ENCODE measurements at places on chromosomes 6 and 20.

GRCh38 chr20:11807054-11808048, 110.3 kb upstream of the BTBD3 start:
- no peak for DNase-seq

DNA sequence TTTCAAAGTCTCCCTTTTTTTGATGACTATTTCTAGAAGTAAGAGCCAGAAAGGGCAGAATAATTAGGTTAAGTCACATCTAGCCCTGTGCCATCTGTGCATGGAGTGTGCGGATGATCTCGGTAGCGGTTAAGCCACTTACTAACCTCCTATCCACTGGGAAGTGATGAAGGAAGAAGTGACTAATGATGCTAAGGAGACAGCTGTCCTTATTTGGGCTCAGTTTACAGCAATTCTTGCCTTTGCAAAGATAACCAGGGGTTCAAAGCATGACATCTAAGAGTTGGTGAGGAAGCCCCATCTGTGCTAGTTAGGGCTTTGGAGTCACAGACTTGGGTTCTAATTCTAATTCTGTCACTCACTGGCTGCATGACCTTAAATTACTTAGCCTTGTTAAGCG, 62.4 kb upstream of the RREB1 start:
- no peak for DNase-seq

- no peak for DNase-seq
Measured at GRCh38 chr6:41704028-41704427, 31.4 kb downstream of the TFEB start.

DNA sequence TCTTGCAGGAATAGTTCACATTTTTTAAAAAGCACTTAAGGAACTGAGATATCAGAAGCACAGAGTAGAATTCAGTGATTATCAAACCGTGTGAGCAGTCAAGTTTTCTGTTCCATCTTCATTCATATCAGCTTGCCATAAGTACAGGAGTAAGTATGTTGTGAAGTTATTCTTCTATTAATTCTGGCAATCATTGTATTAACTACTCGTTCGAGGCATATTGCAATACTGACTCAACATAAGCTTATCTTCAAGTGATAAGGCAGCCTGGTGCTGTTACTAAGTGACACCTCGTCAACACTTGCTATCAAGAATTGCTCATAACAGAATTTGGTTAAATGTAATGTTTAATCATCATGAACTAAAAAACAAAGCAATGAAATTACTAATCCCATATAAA, 75.7 kb upstream of the SNX9 start:
- no peak for DNase-seq

GRCh38 chr6:68689910-68690309, 54.8 kb downstream of the ADGRB3 start:
- DNase-seq: no peak

DNA sequence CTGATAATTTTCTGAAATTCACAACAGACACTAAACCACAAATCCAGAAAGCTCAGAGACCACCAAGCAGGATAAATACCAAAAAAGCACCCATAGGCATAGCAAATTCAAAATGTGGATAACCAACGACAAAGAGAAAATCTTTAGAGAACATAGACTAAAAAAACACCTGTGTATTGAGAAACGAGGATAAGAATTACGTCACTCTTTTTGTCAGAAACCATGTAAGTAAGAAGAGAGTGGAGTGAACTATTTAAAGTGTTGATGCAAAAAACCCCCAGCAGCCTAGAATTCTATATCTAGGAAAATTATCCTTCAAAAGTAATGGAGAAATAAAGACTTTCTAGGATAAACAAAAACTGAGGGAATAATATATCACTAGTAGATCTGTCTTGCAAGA, 126.9 kb upstream of the SCGN start:
- DNase-seq: no peak

- DNase-seq: no peak
Measured at GRCh38 chr6:116244284-116244683, 9.6 kb downstream of the TSPYL4 start.

GRCh38 chr6:101458336-101458735, 64.8 kb downstream of the GRIK2 start:
- no peak for DNase-seq

DNA sequence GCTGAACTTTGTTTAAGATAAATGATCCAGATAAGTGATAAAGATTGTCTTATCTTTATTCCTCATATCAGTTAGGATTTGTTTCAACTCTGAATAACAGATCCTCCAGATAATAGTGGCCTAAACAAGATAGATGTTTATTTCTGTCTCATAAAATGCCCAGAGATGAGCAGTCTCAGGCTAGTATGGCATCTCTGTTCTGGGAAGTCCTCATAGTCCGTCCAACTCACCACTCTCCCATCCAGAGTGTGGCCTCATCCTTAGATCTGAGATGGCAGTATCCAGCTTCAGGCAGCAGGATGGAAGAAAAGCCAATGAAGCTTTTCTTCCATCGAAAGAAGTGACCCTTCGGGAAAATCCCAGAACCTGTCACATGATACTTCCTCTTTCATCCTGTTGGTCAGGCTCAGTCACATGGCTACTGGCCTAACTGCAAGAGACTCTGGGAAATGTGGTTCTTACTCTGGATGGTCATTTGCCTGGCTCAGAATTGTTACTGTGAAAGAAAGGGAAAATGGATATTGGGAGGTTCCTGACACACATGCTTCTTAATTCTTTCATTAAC, 29.4 kb upstream of the TAGAP start:
- DNase-seq: no peak

- no peak for DNase-seq
Measured at GRCh38 chr20:21092806-21093205, 13.4 kb downstream of the LINC00237 start.

- DNase-seq: no peak
Measured at GRCh38 chr6:2375443-2375842, 130.0 kb upstream of the GMDS start.

DNA sequence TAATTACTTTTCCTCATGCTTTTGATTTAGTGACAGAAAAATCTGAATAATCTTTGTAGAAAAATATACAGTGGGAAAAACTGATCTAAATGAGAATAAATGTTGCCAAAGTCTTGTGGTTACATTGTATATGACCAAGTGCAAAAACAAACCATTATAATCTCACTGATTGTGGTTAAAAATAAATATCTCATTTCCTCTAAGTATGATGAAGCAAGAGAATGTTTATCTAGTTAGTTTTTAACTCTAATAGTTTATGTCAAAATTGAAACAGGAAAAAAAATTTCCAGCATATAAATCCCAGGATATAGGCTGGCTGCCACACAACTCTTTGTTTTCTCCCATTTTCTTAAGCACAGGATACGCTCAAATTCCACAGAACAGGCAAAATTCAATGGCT, 392.7 kb upstream of the ID4 start:
- no peak for DNase-seq

DNA sequence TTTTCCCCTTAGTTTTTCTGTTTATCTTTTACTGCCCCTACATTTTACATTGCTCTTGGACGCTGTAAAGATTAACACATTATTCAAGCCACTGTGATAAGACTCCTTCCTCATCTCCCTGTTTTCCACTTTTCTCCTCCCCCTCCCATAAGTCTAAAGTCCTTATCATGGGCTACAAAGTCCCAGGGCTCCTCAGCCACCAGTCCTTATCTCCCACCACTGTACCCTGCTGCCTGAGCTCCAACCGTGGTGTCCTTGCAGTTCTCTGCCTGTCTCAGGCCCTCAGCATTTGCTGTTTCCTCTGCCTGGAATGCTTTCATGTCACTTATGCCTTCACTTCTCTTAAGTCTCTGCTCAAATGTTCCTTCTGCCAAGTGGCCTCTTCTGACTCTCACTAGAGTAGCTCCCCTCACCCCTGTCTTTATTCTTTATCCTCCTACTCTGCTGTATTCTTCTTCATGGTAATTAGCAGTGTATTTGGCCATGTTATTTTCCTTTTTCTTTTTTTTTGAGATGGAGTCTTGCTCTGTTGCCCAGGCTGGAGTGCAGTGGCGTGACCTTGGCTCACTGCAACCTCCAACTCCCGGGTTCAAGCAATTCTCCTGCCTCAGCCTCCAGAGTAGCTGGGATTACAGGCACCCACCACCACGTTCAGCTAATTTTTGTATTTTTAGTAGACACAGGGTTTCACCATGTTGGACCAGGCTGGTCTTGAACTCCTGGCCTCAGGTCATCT, 10.8 kb upstream of the LATS1 start:
- no peak for DNase-seq

- DNase-seq: no peak
Measured at GRCh38 chr20:11001764-11002540, 328.2 kb upstream of the JAG1 start.

GRCh38 chr6:129787816-129788215, 73.3 kb downstream of the TMEM244 start:
- no peak for DNase-seq

DNA sequence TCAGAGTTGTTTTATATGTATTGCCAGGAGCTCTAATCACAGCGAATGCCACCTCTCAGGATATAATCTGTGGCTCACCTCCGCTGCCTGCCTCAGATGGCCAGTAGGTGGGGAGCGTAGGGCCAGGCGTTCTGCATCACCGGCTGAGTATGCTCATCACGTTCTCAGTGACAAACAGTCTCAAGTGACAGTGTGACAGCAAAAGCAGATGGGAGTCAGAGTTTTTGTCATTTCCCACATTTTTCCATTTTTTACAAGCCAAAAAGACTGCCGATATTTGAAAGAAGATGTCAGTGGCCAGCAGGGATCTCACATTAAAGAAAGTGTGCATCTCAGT, 208.7 kb downstream of the ALDH8A1 start:
- no peak for DNase-seq

GRCh38 chr6:136921936-136922684, at the start of gene SLC35D3:
Gene SLC35D3 (plus strand): TSS chr6:136922301. CDS start chr6:136922429, 128 bp downstream.
- DNase-seq: peak; percentile 63

- peak; percentile 76 for DNase-seq
Measured at GRCh38 chr6:90610751-90611542, 24.1 kb upstream of the MAP3K7 start.

DNA sequence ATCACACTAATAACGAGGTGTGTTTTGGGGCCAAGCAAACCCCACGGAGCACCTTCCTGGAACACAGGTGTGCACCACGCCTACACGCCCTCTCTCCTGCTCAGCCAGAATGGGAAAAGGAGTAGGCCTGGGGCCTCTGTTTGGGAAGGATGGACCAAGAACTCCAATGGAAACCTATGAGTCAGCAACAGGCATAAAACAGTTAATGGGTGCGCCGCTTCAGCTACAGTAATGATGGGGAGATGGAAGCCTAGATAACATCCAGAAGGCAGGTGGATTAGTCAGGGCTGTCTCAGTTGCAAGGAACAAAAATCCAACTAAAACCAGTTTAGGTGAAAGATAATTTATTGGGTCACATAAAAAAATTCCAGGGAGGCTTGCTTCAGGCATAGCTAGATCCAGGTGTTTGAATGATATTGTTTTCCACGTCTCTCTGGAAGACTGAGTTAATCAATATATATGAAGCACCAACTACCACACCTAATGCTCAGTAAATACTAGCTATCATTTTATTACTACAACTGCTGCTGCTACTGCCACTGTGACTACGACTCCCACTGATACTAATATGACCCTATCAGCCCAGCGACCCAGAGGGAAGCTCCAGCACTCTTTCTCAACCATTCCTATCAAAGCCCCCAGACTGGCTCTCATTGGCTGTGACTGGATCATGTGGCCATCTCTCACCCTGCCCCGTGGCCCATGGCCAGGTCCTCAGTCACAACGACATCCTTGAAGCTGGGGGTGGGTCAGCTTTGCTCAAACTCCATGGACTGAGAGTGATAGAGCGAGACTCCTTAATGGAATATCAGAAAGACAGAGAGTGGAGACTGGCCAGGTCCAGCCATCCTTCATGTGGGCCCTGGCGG, 155.2 kb upstream of the PTPN1 start:
- DNase-seq: no peak

GRCh38 chr6:145660676-145661075, 74.6 kb downstream of the EPM2A start:
- no peak for DNase-seq

- DNase-seq: no peak
Measured at GRCh38 chr20:17909869-17910321, 58.7 kb downstream of the SNX5 start.

DNA sequence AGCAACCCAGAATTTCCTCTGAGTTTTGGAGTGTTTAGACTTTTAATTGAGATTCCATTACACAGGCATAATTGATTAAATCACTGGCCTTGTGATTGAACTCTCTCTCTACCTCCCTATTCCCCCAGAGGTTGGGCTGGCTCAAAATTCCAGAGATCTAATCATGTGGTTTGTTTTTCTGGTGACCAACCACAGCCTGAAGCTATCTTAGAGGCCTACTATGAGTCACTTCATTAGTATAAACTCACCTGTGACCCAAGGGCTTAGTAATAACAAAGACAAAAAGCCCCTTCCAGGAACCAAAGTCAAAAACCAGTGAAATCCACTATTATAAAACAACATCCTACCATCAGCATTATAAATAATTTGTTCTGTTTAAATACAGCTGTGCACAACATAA, 992.5 kb upstream of the CITED2 start:
- no peak for DNase-seq

GRCh38 chr6:96234444-96234843, 218.7 kb downstream of the FUT9 start:
- no peak for DNase-seq

DNA sequence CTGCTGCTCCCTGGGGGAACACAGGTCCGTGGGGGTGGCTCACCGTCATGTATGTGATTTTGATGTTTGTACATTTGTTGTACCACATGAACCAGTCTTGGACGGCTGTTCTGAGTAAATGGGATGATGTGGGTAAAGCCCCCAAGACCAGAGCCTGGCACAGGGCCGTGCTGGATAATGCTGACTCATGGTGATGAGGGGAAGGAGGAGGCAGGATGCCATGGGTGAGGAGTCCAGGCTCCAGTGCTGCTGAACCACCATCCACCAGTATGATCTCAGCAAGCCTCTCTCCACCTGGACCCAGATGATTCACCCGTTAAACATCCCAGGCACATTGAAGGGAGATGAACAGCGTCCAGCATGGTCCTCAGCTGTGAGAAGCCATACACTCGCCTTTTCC, 9.6 kb upstream of the APCDD1L start:
- no peak for DNase-seq

GRCh38 chr6:139270249-139270648, 21.5 kb downstream of the TXLNB start:
- no peak for DNase-seq

DNA sequence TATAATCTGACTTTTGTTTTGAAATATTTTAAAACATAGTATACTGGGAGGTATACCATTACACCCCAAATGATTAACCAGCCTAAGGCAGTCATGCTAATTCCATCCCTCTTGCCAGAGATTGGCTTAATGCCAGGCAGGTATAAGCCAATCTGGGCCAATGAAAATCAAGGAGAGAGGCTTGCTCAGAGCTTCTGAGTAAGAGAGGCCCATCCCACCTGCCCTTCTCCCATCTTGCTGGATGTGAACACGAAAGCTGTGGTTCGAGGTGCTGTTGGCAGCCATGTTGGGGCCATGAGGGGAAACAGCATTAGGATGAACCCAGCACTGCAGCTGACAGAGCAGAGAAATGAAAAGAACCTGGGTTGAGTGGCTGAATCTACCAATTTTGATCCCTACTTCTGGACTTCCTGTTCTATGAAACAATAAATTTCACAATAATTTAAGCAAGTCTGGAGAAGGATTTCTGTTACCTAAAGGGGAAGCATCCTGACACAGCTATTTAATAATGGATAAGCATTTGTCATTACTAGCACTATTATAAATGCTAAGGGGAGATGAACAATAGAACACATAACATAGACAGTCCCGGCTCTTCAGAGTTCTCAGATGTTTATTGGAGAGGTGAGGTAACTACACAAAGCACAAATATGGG, 152.3 kb downstream of the CDC5L start:
- no peak for DNase-seq

- DNase-seq: no peak
Measured at GRCh38 chr6:24430086-24430485, 27.4 kb downstream of the MRS2 start.

GRCh38 chr6:134466771-134467525, 149.0 kb upstream of the SGK1 start:
- DNase-seq: no peak
